Erythroblast (primary cell): ENCODE measurements at places on chromosomes 5 and 9.
A peak's percentile ranks its signal among the peaks of the same experiment; 100 is the strongest.

GRCh38 chr5:121292664-121293063 is 559.0 kb upstream of the FTMT start:
- DNase-seq: no peak

- no peak for DNase-seq
Measured at GRCh38 chr9:114207034-114207810, 51.9 kb downstream of the COL27A1 start.

GRCh38 chr5:66002415-66002814 is 76.0 kb downstream of the ERBIN start:
- DNase-seq: no peak

DNA sequence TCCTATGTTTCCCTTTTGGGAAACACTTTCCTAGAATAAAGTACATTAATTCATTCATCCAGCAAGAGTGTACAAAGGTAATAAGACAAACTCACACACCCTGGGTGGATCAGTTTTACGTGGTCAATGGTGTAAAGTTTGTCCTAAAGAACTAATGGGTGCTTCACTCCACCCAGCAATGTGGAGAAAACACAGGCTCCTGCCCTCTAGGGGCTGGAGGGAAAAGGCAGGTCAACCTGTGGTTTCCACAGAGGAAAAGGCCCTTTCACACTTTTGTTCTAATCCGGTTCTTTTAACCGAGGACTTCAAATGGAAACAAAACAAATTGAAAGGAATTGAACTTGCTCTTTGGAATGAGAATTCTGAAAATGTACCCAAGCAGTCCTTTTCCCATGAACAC is 80.9 kb upstream of the SPOCK1 start:
- no peak for DNase-seq

DNA sequence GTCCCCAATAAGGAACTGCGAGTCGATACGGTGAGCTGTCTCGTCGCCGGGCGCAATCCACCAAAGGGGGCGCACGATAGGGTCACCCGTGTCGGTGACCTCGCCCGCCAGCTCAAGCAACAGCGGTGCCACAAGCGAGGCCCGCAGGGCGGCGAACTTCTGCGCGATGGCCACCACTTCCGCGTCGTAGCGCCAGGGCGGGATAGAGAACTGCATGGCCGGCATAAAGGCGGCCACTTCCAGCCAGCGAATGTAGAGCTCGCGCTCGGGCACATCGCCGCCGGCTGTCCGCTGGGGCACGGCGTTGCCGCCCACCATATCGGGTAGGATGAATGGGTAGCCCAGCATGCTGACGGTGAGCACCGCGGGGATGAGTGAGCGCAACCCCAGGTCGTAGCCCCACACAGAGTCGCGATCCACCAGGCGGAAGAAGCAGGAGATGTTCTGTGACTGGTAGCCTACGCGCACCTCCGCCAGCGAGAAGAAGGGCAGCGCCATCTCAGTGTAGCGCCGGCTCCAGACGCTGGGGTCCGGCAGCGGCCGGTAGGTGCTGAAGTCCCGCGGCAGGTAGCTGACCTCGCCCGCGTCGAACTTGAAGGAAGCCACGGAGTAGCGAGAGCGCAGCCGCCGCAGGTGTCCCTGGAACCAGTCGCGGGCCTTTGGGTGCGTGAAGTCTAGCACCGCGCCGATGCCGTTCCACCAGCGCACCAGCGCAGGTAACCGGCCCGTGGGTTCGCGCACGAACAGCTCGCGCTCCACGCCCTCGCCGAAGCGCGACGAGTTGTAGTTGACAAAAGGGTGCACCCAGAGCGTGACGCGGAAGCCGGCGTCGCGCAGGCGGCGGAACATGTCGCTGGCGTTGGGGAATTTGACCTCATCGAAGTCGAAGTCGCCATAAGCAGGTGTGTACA is 5.5 kb downstream of the MYORG start:
- DNase-seq: peak; percentile 39
